ENCODE measurements at places on chromosomes 1 and 21.

DNA sequence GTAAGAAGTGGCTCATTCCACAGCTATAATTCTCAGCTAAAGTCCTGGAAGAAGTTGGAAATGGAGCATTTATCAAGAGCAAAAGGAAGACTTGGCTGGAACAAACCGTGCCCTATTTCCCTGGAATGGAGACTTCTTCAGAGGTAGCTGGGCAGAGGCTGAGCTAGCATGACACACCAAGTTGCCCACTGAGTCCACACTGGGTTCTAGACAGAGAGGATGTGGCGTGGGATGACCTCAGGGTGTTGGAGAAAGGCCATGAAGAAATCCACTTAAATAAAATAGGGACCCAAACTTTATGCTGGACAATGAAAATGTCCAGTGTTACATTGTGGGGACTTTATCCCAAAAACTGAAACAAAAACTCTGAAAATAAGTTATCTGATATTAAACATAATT, 116.2 kb downstream of the KCNJ6 start:
- no peak for DNase-seq

GRCh38 chr1:26839339-26839722, 12.8 kb downstream of the ZDHHC18 start:
- no peak for DNase-seq

GRCh38 chr1:58994664-58995063, 210.8 kb upstream of the JUN start:
- no peak for DNase-seq

DNA sequence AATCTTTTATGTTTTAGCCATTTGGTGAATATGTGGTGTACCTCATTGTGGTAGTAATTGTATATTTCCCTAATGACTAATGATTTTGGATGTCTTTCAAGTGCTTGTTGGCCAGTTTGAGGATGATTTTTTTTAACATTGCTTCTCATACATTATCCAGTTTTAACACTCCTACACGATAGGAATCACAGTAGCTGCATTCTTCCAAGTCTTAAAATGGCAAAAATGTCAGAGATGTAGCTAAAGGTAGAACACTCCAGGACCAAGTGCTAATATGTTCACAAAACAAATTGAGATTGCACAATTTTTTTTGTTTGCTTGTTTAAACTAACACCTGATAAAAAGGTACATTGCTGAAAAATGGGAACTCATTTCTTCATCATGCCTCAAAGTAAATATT, 11.7 kb downstream of the USP25 start:
- no peak for DNase-seq

DNA sequence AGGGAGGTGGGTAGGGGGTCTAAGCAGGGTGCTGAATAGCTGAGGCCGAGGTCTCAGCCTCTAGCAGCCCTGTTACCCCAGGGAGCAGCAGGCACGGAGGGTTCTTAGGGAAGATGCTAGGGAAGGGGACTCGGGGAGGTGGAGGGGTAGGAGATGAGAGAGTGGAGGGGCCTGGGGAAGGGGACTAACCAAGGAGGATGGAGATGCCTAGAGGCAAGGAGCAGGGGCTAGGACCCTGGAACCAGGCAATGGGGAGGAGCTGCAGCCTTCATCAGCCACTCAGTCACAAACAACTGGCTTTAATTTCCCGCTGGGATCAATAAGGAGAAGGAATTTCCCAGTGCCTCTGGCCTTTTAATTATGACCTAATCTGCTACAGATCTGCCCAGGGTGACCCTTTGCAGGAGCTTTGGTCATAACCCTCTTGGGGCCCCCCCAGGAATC, 2.9 kb upstream of the CRABP2 start:
- DNase-seq: no peak
